Upper lobe of left lung (tissue), 6 donors: ENCODE measurements at places on chromosomes 11 and 22.

GRCh38 chr22:50542416-50542927 lies 3.2 kb upstream of the KLHDC7B start:
- DNase-seq, result peak; percentile 66

- no peak for DNase-seq
These were observed 361.6 kb downstream of the GUCY1A2 start for GRCh38 chr11:106656646-106657045.

DNA sequence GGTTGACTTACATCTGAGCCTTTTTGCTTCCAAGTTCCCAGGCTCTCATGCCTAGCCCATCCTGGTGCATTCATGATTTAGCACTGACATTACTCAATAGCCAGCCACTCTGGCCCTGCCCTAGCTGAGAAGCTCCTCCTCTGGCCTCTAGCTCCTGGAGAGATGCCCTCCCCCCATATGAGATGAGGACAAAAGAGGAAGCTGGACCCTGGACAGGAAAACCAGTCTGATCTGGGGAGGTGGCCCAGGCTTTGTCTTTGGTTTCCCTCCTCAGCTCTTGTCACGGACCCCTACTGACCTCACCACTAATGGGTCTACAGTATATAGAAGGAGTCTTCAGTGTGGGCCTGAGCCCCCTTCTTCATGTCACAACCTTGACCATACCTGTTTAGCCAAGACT lies 3.0 kb downstream of the RHOG start:
- DNase-seq, result no peak

GRCh38 chr22:23047265-23047664 lies 23.1 kb upstream of the GNAZ start:
- no peak for DNase-seq

DNA sequence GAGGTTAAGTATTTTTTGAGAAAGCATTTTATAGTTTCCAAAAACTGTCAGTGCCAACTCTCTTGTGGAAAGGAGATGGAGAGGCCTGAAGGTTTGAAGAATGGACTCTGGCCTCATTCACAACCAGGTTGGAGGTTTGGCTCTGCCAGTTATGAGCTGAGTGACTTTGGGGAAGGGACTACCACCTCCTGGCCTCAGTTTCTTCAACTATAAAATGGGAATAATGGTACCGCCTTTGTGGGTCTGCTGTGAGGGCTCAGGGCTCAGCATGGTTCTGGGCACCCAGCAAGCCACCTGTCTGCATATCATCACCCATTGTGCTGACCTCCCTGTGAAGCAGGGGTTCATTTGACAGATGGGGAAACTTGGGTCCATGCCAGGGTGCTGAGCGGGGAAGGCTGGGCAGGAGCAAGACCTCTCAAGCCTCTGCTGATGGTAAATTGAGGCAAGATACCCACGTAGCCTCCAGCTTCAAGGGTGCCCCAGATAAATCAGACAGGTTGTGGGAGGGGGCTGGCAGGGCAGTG lies 3.5 kb upstream of the LIF start:
- DNase-seq, result no peak

DNA sequence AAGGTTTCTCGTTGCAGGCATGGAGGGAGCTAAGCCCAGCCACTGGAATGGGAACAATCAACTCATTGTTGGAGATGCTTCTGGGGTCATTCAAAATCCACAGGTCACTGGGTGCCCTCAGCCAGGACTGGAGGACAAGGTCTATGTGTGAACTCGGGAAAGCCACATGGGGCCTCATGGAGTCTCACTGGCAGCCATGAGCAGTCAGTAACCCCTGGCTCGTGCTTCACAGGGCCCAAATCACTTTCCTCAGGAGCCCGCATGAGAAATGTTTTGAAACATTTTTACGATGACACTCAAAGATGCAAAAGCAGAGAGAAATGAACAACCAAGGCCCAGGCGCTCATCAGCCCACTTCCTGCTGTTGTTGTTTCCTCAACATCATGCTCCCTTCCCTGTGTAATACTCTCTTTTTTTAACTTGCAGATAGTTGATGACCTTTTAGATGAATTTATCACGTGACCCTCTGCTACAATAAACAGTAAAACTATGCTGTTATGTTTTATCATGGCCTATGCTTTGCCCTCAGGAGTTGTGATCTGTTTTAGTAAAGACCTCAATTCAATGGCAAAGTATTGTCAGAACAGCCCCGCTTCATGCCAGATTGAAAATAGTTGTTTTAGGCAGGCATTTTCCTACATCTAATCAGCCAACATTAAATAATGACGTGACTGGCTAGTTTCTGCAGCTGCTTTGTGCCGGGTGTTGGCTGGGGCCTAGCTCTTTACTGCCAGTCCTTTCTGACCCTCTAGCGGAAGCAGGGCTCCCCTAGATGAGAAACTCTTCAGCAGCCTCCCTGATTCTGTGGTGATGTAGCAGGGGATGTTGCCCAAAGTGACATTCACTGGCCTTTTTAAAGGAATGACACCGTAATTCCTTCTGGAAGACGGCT lies 39.7 kb downstream of the ADAMTS15 start:
- DNase-seq, result no peak
